Left renal cortex interstitium (tissue), 4 donors: ENCODE measurements at places on chromosomes 4 and X.

DNA sequence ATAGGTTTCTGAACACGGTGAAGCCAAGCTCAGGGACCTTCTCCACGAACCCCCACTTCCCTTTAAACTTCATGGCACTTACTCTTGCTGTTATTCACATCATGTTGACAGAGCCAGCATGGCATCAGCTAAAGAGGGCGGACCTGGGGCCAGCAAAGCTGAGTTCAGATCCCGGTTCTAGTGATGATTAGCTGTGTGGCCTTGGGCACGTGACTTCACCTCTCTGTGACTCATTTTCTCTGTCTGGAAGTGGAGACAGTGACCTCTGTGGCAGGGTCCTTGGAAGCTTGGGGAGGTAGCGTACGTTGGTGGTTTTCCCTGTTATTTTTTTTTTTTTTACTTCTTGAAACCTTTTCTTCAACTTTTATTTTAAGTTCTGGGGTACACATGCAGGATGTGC lies 13.4 kb downstream of the EVC start:
- no peak for DNase-seq

DNA sequence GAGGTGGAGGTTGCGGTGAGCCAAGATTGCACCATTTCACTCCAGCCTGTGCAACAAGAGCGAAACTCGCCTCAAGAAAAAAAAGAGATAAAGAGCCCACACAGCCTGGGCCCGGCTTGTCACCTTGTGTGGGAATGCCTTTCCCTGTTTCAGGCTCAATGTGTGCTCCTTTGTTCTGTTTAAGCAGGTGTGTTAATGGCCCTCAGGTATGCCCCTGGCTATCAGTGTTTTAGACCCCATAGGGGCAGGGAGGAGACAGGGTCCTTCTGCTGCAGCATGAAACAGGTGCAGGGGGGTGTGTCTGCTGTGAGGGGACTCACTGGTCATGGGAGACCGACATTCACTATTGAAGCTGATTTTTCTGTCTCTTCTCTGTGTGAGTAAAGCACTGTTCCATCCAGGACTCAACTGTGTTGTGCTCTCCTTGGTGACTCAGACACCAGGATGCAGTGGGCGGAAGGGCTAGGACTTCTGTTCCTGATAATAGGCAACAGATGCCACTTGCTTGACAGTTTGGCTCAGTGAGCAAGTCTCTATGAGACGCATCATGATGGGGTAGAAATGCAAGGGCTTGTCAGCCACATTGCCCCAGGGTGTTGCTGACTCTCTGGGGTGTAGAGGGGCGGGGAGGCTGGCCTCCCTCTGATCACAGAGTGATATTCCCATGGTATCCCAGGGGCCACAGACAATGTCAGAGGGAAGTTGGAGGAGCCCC lies 15.6 kb upstream of the LAP3 start:
- DNase-seq: no peak

GRCh38 chrX:129188231-129188630 lies 335.1 kb downstream of the SMARCA1 start:
- no peak for DNase-seq

DNA sequence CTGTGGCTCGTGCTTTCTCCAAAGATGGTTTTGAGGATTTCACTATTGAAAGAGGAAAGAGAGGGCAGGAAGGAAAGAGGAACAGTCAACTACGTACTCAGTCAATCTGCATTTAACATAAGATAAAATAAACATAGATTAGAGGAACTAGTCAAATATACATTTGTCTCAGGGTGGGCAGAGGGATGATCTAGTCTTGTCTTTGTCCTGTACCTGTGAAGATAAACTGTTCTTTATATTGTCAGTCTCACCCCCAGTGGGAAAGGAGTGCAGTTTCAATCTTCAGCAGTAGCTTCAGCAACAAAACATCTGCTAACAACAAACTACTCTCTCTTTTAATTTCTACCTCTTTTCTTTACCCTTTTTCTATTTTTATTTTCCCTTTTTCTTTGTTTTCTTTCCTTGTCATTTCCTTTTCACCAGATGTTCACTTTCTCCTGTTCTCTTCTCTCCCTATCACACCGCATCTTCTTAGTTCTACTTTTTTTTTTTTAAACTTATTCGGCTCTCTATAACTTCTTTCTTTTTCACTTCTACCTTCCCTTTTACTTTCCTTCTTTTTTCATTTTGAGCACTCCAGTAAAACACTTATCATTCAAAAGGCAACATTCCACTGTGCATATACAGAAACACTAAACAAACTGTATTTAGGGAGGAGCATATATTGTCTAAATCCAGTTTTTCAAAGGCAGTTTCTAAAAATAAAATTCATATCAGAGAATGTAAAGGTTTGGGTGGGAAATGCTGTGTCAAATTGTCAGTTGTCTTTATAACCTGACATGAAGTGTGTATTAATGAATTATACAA lies 51.4 kb upstream of the GUCY1A1 start:
- no peak for DNase-seq

- DNase-seq: no peak
These were observed 20.1 kb downstream of the FBXO8 start for GRCh38 chr4:174263445-174263736.

GRCh38 chr4:17854036-17854435 lies 43.3 kb downstream of the NCAPG start:
- no peak for DNase-seq

DNA sequence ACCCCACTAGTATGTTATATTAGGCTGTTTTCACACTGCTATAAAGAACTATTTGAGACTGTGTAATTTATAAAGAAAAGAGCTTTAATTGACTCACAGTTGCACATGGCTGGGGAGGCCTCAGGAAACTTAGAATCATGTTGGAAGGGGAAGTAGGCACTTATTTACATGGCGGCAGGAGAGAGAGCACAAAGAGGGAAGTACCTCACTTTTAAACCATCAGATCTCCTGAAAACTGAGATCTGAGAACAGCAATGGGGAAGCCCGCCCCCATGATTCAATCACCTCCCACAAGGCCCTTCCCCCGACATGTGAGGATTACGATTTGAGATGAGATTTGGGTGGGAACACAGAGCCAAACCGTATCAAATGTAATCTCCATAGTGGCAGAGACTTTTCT lies 45.4 kb upstream of the XK start:
- no peak for DNase-seq

DNA sequence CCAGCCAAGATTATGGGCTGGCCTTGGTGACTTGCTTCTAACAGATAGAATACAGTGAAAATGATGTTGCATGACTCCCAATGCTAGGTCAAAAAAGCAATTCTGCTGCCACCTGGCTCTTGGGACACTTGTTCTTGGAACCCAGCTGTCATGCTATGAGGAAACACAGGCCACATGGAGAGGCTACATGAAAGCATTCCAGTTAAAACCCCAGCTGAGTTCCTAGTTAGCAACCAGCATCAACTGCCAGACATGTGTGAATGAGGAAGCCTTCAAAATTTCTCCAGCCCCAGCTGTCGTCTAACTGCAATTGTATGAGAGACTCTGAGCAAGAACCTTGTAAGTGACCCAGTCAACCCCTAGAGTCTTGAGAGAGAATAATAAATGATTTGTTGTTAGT lies 105.2 kb upstream of the FGF16 start:
- no peak for DNase-seq

DNA sequence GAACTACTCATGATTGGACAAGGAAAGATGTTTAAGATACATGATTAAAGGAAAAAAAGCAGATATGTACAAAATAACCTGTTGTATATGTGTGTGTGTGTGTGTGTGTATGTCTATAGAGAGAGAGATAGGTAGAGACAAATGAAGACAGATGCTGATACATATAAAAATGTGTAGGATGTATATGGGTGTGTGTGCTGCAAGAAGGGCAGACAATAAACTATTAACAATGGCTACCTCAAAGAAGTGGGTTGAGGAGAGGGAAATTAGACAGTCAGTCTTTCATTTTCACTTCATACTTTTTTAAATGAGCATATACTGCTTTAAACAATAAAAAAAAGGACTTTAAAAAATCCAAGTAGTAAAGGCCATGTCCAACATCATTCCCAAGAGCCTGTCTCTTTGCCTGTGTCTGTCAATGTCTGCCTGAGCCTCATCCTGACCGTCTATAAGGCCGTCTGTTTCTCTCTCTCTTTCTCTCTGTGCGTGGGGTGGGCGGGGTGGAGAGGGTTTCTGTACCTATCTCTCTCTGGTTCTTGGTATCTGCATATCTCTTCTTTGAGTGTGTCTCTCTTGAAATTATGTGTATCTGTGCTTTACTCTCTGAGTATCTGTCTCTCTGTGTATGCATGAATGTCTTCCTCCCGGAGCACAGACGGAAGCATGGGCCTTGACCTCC lies 62.8 kb downstream of the LRBA start:
- DNase-seq: no peak

DNA sequence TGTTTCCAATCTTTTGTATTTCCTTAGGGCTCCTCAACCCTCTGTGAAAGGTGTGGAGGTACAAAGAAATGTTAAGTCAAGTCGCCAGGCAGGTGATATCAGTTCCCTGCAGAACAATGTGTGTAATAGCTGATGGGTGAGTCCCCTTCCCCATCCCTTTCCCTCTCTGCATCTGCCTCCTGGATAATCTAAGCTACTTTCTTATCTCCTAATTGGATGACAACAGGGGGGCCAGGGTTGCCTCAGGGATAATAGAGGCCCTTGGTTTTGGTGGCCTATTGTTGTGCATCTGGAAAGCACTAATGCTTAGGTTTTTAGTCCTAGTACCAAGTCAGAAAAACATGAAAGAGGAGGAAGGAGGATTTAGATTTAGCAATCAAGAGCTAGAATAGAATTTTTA lies 29.1 kb downstream of the MAGED1 start:
- no peak for DNase-seq

DNA sequence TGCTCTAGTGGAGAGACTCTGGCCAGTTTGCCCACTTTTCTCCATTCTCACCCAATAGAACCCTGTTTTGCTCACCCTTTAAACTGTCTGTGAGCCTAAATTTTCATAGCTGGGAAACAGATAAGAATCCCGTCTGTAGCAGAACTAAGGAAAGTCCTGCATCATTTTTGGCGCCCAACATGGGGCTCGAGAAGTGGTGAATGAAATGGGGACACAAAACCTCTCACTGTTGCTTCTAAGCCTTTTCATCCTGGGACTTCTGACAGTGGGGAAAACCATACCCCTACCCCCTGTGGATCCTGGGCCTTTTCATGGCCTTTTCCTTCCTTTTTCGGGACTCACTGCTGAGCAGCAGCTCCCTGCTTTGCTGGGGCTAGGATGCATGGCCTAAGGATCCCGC lies 189.9 kb downstream of the INPP4B start:
- no peak for DNase-seq

DNA sequence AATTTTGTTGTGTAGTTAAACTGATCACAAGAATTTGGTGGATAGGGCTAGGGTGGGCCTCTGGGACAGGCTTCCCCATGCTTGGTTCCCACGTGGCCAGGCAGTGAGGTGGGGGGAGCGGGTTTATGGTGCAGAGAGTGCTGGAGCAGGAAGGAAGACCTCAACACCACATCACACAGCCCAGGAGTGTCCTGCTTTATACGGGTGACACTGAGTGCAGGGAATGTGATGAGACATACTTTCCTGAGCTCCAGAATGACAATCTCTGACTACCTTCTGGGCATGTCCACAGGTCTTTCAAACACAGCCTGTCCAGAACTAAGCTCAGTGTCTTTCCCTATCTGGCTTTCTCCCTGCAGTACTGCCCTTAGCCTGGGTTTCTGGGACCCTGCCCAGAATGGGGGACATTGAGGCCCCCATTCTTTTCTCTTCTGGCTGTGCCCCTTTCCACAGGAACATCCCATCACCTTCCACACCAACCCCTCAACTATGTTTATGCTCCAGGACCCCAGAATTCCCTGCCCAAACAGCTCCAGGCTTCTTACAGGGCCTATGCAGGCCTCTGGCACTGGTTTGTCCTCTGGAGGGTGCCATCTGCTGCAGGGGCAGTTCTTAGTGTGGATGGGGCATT lies 36.5 kb upstream of the RASL11B start:
- no peak for DNase-seq

- no peak for DNase-seq
These were observed at the start of gene UCP1 for GRCh38 chr4:140568507-140569306. Gene UCP1 (minus strand): TSS chr4:140568961. CDS start chr4:140568729, 232 bp downstream.

DNA sequence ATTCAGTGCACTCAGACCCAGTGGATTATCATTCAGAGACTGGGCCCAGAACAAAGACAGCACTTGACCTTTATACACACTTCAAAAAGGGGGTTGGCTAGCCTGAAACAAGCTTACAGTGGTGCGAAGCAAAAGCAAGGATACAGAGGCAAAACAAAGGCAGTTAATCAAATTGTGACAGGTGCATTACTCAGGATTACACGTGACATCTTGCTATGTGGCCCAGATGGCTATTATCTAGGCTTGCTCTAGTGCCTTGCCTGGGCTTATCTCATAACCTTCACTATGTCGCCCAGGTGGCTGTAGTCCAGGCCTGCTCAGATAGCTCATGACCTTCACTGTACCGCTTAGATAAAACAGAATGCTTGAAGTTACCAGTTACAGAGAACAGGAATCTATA lies 1092.1 kb upstream of the PRKX start:
- DNase-seq: no peak

DNA sequence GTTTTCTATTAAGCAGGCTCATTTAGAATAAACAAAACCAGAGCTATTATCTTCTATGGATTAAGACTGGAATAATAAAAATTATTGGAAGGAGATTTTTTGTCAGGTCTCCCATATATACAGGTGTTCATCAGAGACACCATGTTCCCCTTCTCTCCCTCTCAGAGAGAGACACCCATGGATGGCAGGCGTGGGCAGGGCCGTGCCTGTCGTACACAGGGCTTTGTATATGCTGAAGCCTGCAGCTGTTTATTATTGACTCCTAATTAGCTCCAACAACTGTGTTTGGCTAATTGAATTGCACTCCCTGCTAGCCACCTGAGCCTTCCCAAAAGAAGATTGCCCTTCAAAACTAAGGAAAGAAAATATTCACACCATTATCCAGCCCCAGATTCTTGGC lies 81.6 kb downstream of the GK start:
- no peak for DNase-seq

GRCh38 chrX:73823473-73824004 lies 260.5 kb downstream of the CHIC1 start:
- no peak for DNase-seq

DNA sequence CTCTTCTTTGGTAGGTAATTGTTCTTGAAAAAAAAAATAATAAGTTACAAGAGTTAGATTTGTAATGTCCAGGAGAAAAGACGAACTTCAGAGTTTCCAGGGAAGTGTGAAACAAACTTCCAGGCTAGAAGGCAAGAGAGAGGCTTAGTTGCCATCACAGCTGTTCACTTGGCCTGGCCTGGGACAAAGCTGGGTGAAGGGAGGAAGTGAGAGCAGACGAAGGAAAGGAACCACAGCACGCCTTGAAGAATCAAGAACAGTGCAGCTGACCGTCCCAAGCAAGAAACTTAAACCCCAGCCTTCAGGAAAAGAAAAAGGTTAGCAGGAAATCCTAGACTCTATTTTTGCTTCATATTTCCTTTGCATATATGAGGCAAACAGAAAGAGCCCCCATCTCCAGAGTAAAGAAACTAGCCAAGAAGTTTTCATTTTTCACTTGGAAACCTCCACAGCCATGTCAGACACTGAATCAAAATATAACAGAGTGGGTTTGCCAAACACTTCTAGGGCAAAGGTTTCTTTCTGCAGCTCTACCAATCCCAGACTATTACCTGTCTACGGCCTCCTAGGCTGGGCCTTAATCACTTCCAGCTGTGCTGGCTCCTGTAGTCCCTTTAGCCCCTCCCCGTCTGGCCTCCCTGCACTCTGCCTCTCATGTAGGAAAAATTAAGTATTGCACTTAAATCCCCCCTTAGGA lies 209.6 kb downstream of the SPATA18 start:
- no peak for DNase-seq
